ENCODE measurements at places on chromosomes 4 and X. TPM values are rescaled to one million over a fixed set of nuclear protein-coding genes. Genes with fewer than 3 reads are reported as not detected.

GRCh38 chrX:74272230-74272629 is 31.8 kb upstream of the ZCCHC13 start:
- no peak for DNase-seq

GRCh38 chr4:6826781-6827508 is 44.4 kb downstream of the KIAA0232 start:
- DNase-seq: no peak

GRCh38 chr4:27006646-27007045 is 146.0 kb downstream of the STIM2 start:
- no peak for DNase-seq

GRCh38 chr4:6916069-6916586 is 6.5 kb downstream of the TBC1D14 start:
- no peak for DNase-seq

- no peak for DNase-seq
Observed at GRCh38 chrX:24117258-24117657, 32.3 kb upstream of the ZFX start.

DNA sequence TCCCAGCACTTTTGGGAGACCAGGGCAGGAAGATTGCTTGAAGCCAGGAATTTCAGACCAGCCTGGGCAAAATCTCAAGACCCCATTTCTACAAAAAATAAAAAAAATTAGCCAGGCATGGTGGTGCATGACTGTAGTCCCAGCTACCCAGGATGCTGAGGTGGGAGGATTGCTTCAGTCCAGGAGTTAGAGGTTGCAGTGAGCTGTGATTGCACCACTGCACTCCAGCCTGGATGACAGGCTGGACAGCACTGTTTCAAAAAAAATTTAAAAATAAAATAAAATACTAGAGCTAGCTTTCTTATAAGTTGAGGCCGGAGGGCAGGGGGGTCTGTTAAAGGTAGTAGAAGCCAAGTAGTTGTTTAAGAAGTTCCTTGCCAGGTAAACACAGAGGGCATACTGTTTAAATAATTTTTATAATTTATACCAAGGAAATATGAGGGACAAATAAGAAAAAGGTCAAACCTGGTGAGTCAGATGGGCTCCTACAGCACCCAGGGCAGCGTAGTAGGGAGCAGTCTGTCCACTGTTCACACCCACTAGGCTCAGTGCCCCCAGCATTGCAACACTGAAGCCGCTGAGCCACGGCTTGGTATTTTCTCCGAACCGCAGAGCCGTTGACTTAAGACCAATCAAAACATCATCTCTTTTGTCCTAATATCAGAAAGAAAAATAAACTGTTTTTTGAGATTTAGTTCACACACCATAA is 17.3 kb downstream of the COQ2 start:
- DNase-seq: no peak

DNA sequence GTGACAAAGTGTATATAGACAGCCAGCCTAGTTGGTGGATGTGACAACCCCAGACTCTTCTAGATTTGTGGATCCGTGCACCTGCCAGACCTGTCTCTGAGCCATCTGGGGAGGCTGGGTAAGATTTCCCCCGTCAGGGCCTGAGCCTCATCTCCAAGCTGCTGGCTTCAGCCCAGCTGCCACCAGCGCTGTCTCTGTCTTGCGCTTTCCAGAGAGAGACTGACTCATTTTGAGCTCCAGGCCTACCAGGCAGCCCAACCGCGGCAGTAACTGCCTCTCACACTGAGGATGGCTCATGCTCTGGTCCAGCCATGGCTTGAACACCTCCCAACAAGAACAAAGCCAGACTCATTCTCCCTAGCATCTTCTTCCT is 26.4 kb downstream of the NOP14 start:
- DNase-seq: no peak

GRCh38 chr4:109649872-109650271 is 53.4 kb downstream of the CASP6 start:
- no peak for DNase-seq

GRCh38 chr4:147717878-147718277 is 14.0 kb upstream of the ARHGAP10 start:
- DNase-seq: no peak

- DNase-seq: no peak
Observed at GRCh38 chr4:16900325-16900724, 1.9 kb upstream of the LDB2 start.

- no peak for DNase-seq
Observed at GRCh38 chr4:38157592-38157991, 197.4 kb downstream of the PTTG2 start.

DNA sequence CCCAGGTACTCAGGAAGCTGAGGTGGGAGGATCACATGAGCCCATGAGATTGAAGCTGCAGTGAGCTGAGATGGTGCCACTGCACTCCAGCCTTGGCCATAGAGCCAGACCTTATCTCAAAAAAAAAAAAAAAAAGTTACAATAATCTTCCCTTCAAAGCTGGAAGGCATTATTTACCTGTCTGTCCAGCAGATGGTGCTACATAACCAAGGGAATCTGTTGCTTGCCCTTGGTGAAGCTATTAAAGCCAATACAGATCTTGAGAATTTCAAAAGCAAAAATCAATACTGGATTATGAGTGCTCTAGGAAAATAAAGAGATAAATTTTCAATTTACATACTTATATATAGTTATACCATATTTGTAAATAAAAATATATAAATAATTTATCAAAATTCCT is 25.9 kb downstream of the PKD2 start:
- DNase-seq: peak; percentile 81

- no peak for DNase-seq
Observed at GRCh38 chr4:114385195-114385985, 213.2 kb upstream of the UGT8 start.

- no peak for DNase-seq
Observed at GRCh38 chrX:70041993-70042392, 7.7 kb downstream of the AWAT2 start.

DNA sequence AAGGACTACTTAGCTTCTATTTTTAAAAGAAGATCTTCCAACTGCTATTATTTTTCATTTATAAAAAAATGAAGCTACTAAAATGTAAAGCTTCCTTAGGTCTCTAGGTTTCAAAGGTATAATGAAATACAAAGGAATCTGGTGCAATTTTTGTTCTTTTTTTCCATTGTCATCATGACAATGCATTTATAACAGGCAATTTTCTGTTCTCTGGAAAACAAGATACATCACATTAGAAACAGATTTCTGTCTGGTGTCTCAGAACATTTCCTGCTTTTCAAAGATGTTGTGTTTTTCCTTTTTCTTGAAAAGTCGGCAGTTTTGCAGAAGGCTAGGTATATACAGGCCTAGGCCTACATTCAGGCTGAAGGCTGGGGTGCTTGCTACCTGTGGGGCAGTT is 63.6 kb upstream of the ATP8A1 start:
- DNase-seq: no peak

ANAPC10 gene
- 27.5 TPM for total RNA-seq

BLOC1S4 gene
- total RNA-seq: 35.2 TPM

ARHGEF9 gene
- total RNA-seq: 28.2 TPM

TCEAL6 gene
- total RNA-seq: 0.24 TPM

AMTN gene
- total RNA-seq: not detected

COX7B2 gene
- not detected for total RNA-seq

CCSER1 gene
- 3.4 TPM for total RNA-seq

SUPT20HL1 gene
- not detected for total RNA-seq

TSPAN5 gene
- 24.6 TPM for total RNA-seq
